ENCODE measurements at places on chromosomes 1 and 21. TPM values are rescaled to one million over a fixed set of nuclear protein-coding genes. Genes with fewer than 3 reads are reported as not detected.

DNA sequence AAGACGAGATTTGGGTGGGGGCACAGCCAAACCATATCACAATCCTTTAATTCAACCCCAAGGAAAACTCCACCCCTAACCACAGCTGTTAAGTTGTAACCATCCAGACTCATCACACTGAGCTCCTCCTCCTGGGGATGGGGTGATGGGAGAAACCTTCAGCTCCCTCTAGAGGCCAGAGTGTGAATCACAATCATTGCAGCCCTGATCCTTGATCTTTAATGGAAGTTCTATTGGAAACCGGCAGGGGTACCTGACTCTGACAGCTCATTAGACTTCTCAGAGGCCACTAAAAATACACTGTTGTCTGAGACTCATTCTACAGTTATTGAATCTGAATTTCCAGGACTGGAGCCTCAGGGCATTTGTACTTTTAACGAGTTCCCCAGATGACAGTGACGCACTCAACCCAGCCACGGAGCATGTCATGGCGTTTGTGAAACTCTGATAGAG is 127.2 kb downstream of the IGSF21 start:
- DNase-seq, result peak; percentile 18

DNA sequence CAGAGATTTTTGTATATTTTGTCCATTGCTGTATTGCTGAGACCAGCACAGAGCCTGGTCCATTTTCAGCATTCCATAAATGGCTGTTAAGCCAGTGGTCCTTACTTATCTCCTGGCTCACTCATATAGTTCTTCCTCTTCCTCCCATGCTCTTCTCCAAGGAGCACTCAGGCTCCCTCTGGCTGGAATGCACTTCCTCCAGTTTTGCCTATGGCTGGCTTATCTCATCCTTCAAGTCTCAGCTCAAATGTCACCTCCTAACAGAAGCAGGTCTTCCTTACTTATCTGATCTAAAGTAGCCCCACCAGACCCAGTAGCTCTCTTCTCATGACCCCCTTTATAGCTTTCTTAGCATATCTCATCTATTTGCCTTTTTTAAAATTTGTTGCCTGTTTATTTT is 146.9 kb downstream of the SLC30A10 start:
- DNase-seq, result no peak

GRCh38 chr1:1788646-1789431 is 10.6 kb upstream of the NADK start:
- DNase-seq, result no peak

- DNase-seq, result no peak
Measured at GRCh38 chr1:54705153-54705552, 10.5 kb upstream of the TTC4 start.

DNA sequence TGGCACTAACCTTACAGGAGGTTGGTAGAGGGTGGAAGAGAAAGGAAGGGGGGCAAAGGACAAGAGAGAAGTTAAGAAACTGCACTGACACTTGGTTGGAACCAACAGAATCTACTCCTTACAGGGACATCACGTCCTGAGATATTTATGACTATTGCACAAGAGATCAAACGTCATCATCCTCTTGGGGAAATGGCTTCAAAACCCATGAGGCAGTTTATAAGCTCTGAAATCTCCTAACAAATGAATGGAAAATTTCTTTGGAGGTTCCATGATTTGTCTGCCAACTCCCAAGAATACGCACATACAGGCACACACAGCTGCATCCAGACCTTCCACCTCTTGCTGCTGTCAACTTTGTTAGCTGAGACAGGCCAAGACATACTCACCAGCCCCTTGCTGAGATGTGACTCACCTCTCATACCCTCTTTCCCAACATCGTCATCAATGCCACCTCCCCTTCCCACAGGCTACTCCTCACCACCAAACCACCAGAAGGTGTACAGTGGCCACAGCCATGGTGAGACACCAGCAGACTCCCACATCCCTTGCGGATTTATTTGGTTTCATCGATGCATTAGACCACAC is 135.5 kb downstream of the SETD4 start:
- DNase-seq, result no peak

Gene SUCO
- 65.6 TPM for polyA plus RNA-seq

Measured in right renal pelvis (tissue), 4 donors.